Foreskin fibroblast (primary cell): ENCODE measurements at places on chromosomes 4 and X.

DNA sequence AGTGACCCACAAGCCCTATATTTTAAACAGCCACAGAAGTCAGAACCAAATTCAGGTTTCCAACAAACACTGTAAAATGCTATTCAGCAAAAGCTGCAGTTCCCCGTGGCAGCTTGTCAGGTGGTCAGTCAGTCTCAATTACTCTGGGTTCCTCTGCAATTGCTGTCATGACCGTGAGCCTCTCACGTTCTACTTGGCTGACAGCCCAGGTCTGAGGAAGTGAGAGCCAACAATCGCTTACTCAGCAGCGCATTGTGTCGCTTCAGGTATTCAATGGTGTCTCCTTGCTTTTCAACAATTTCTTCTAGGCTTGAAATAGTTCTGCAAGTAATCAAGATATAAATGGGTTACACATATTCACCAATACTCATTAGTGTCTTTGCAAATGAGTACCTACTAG lies 25.8 kb downstream of the TRIM75 start:
- DNase-seq: no peak

DNA sequence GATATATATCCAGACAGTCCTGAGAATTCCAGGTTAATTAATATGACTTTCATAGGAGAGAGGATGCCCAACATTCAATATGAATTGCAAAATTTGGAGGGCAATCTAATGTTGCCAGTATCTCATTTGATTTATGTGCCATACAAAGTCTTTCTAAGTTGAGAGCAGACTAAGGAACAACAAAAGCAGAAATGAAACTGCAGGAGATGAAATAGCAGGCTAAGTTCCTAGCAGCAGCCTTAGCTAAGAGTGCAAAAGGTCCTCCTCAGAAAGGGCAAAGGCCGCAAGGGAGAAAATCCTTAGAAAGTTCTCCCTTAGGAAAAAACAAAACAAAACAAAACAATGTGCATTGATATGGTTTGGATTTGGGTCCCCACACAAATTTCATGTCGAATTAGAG lies 602.9 kb upstream of the HTR2C start:
- DNase-seq: no peak

GRCh38 chr4:66490729-66491128 lies 820.4 kb upstream of the EPHA5 start:
- no peak for DNase-seq

- DNase-seq: no peak
Observed at GRCh38 chr4:170124406-170124805, 34.6 kb upstream of the AADAT start.

DNA sequence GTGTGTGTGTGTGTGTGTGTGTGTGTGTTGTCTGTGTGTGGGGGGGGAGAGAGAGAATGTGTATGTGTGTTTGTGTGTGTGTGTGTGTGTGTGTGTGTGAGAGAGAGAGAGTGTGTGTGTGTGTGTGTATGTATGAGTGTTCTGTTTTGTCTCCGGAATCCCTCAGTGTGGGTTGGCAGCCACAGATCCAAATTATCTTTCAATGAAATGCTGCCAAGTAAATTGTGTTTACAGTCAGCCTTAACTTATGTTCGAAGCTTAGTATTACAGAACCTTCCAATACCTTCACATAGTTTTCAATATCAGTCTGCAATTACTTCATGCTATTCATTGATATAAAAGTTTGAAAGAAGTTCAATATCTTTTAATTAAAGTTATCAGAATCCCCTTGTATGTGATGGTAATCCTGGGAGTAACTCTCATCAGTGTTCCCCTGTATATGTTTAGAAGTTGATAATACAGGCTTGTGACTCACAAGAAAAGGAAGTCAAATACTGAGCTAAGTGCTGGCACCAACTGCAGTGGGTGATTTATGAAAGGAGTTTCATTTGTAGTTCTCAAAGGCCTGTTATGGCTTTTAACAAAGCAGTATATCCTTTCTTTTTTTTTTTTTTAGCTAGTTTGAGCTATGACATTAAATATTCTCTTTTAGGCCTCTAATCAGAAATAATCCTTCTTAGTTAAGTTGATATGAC lies 51.6 kb upstream of the HTR2C start:
- DNase-seq: no peak

- no peak for DNase-seq
Observed at GRCh38 chr4:138229160-138229559, 13.0 kb downstream of the SLC7A11 start.

- no peak for DNase-seq
Observed at GRCh38 chrX:51803833-51804232, 60.6 kb downstream of the GSPT2 start.

DNA sequence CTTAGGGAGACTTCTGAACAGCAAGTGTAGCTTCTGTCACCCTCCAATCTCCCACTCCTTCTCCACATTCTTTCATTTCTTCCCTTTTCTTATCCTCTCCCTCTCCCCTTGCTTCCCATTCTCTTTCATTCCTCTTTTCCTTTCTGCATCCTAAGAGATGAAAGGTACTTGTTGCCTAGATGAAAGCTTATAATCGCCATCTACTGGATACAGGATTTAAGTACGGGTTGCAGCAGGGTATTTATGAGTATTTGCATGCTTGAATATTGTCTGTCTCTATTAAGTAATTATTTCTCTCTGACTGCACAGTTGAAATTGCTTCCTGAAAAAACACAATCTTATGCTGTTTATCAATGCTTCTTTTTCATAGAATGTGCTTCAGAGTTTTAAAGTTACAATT lies 174.0 kb upstream of the TENT5D start:
- DNase-seq: no peak

DNA sequence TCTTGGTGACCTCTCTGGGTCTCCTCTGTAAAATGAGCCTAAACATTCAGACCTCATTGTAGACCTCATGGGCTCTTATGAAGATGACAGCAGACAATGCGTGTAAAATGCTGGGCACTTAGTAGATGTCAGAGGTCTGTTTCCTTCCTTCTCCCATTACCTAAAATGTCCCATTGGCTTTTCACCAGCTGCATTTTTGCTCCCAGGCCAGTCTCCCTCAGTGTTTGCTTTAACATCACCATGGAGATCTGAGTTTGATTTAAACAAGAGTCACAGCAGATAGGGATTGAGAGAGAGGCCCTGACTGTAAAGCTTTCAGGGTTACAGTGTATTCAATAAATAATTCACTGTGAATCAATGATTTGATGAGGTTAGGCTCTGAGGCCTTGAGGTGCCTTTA lies 24.3 kb downstream of the PSAPL1 start:
- DNase-seq: no peak
